Posterior vena cava (tissue), 2 donors: ENCODE measurements at places on chromosomes 6 and 20. TPM values are rescaled to one million over a fixed set of nuclear protein-coding genes. Genes with fewer than 3 reads are reported as not detected.

DNA sequence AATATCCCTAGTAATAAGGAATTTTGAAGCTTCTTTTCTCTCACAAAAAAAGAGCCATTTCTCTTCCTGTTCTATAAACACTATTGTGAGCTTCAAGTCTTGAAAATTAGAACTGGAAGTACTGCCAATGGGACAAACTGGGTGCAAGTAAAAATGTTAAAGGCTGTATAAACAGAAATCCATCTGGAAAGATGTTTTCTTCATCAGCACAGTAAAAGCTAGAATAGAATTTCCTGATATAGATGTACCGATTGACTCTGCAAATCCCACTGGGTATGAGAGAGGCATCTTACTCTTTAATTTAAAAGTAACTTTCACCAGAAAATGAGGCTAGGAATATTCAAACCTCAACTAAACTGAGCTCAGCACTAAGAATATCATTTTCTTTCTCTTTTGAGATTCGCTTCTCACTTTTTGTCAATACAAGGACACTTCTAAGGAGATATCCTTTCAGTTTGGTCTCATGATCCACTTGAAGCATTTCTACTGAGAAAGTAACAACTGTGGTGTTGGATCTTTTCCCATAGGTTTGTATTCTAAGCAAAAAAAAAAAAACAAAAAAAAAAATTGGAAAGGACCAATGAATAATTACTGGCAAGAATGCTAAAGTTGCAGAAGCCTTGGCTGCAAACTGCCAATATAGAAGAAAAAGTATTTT lies 169.0 kb upstream of the PRDM1 start:
- DNase-seq: no peak

DNA sequence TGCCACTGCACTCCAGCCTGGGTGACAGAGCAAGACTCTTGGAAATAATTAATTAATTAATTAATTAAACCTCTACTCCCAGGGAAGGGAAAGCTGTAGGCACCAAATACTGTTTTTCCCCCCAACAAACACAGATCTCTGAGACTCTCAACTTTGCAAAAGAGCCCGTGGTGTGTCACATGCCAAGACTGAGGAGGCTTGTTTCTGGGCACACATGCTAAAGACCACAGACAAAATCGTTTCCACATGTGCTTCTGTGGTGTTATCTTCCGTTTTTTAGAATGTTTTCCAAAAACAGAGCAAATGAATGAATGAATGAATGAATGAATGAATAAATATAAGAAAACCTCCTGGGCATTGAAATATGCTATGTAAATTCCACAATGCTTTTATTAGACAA lies 55.6 kb upstream of the ATXN1 start:
- DNase-seq: no peak

DNA sequence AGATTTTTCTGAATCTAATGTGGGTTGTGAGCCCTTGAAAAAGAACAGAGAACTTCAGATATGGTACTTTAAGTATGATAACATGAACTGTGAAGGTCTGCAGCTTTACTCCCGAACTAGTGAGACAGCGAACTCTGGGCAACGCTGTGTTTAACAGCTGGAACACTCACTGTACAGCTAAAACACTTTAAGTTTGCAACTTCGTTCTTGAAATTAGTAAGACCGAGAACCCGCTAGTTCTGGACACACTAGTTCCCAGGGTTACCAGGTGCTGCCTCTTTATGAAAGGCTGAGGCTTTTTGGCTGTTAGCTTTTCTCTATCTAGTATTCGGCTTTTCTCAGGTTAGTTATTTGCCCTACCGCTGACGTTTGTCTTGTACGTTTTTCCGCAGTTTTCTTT lies 52.9 kb downstream of the RIOK1 start:
- DNase-seq: no peak

GRCh38 chr6:23202207-23202606 lies 632.8 kb downstream of the HDGFL1 start:
- DNase-seq: no peak

DNA sequence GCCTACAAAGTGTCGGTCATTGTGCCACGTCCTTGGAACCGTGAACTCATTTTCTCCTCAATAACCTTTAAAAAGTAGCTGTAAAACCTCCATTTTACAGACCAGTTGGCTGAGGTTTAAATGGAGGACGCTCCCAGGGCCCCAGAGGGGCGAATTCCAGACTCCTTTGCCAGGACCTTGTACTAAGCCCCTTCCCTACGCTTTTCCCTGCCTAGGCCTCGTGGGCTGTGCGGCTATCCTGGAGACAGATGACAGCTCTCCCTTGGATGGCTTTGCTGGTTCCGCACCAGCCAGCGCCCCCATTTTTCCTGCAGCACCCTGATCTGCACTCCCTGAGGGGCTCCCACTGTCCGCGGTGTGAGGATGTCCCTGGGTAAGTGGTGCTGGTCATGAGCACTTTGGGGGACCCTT lies 12.1 kb upstream of the SNHG17 start:
- peak; percentile 72 for DNase-seq

- DNase-seq: peak; percentile 71
Observed at GRCh38 chr20:561437-562231, 18.0 kb upstream of the CSNK2A1 start.

DNA sequence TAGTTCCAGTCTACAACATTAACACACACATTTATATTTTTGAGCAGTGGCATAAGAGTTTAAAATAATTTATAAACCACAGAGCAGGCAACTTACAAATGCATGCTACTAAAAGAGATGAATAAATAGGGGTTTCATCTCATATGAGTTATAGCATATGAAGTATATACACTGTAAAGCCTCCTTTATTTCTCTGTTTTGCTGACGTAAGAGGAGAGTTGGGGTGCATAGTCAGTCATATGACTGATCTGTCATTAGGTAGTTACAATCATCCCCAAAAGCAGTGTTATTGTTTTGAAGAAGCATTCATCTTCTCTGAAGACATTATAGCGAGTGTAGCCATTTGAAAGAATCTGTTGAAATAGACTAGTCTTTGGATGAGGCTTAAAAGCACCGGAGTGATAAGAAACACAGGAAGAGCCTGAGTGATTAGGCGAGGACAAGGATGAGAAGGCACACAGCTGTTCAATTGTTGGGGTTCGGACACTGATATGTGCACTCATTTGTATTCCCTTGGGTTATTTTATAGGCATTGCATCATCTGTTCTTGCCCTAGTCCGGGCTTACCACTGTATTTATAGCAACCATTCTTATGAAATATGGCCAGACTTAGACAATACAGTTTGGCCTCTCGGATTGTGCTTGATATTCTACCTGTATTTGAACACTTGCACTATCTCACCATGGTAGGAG lies 325.7 kb downstream of the SAMD5 start:
- no peak for DNase-seq

GRCh38 chr6:48835421-48835958 lies 627.6 kb downstream of the MMUT start:
- DNase-seq: no peak

DNA sequence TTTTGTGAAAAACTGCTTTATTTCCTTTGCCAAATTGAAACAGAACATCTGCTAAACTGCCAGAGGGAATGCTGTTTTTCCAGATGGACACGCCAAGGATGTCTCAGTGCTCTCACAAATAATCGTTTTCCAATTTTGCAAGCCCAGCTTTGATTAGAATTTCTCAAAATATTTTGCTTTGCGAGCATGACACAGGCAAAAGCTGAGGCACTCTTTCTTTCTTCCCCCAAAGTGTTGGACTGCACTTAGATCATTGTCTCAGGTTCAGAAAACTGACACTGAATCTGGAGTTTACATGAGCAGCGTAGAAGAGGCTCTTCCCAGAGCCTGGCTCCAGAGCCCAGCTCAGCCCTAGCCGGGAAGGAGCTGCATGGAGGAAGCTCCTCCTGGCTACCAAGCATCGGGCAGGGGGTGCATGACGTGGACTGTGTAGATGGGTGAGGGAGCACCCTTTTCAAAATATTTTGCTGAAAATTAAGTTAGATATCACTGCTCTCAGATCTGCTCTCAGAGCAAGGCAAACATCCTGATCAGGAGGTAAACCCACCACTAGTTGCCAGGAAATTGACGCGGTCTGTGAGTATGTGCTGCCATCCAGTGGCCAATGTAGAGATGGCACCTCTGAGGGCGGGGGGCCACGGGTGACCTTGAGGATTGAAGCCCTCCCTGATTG lies 107.5 kb downstream of the SLC22A3 start:
- no peak for DNase-seq

DNA sequence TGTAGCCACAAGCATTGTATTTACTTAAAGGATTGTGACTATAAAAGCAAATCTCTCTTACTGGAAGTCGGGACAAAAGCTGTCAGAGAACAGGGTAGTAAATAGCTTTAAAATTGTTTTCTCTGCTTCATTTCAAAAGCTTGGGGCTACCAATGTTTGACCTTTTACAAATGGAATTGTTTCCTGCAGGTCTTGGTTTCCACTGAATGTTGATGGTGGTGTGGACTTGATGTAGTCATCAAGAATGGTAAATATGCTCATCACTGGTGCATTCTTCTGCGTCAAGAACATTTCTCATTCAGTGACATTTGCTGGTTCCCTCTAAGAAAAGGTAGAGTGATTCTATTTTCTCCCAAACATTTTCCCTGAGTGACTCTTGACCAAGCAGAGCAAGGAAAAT lies 435.4 kb upstream of the KHDRBS2 start:
- DNase-seq: no peak

- DNase-seq: no peak
Observed at GRCh38 chr20:38585404-38586180, 4.6 kb downstream of the ADIG start.

- no peak for DNase-seq
Observed at GRCh38 chr6:26142026-26142425, 54.8 kb downstream of the HFE start.

GRCh38 chr20:22159276-22159675 lies 425.1 kb downstream of the FOXA2 start:
- no peak for DNase-seq

DNA sequence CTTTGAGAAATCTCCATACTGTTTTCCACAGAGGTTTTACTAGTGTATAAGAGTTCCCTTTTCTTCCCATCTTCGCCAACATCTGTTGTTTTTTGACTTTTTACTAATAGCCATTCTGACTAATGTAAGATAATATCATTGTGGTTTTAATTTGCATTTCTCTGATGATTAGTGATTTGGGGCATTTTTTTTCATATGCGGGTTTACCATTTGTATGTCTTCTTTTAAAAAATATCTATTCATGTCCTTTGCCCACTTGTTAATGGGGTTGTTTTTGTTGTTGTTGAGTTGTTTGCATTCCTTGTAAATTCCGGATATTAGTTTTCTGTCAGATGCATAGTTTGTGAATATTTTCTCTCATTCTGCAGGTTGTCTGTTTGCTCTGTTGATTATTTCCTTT lies 167.1 kb downstream of the PRL start:
- DNase-seq: no peak

DNA sequence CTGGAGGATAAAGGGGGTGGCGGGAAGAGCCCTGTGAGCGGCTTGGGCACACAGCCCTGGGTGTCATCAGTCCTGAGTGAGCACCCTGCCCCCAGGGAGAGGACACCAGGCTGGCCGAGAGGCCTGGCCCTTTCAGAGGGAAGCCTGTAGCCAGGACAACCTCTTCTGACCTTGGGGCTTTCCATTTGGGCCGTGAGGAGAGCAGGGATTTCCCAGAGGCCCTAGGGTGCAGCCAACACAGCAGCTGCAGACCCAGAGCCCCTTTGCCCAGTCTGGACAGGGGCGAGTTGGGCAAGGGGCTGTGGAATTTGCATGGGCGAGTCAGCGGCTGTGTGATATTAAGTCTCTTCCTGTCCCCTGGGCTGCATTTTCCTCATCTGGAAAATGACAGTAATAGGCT lies 6.3 kb downstream of the MAP1LC3A start:
- peak; percentile 0 for DNase-seq

- no peak for DNase-seq
Observed at GRCh38 chr6:40727271-40727670, 140.1 kb upstream of the LRFN2 start.

DNA sequence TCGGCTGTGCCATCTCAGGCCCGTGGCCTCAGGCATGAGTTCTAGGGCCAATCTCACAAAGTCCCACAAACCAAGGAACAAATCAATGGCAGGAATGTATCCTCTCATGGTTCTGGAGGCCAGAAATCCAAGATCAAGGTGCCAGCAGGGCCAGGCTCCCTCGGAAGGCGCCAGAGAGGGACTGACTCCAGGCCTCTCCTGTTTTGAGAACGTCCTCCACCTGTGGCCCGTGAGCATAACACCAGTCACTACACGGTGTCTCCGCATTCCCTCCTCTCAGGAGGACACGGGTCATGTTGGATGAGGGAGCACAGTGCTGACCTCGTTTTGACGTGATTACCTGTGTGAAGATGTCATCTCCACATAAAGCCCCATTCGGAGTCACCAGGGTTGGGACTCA lies 45.0 kb upstream of the SMOC2 start:
- no peak for DNase-seq

GRCh38 chr20:2687514-2687913 lies 5.1 kb upstream of the EBF4 start:
- DNase-seq: no peak

- DNase-seq: no peak
Observed at GRCh38 chr6:168670401-168670985, 229.5 kb downstream of the SMOC2 start.

DNA sequence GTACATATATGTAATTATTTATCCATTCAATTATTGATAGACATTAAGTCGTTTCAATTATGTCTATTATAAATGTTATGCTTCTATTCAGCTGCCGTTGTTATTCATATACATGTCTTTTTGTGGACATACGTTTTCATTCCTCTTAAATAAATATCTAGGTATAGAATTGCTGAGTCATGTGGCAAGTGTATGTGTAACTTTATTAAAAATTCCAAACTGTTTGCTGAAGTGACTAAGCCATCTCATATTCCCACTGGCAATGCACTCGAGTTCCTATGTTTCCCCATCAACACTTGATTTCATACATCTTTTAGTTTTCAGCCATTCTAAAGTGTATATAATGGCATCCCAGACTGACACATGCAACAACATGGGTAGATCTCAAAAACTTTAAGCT lies 739.7 kb upstream of the POU3F2 start:
- no peak for DNase-seq

DNA sequence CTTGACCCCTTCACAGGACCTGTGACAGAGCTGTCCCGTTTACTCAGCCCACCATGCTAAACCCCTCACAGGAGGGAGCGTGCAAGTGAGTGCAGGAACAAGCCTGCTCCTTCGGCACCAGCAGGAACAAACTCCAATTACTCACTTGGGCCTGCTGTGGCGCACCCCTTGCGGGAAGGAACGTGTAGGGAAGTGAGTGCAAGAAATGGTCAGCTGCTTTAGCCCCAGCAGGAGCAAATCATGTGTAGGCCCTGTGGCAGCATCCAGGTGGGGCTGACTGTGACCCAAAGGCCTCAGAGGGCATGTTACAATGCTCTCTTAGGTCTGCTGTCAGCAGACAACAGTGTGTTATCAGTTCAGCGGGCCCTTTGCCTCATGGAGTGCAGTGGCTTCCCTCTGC lies 574.4 kb downstream of the PRKN start:
- no peak for DNase-seq

- DNase-seq: no peak
Observed at GRCh38 chr6:126388104-126388598, 48.2 kb downstream of the CENPW start.

Gene SLC17A2
- not detected for total RNA-seq

Gene CEP85L
- total RNA-seq: 15.4 TPM

Gene ALDH8A1
- 1.0 TPM for total RNA-seq

Gene FABP7
- not detected for total RNA-seq

Gene PTK7
- 3.0 TPM for total RNA-seq

Gene RGS17
- total RNA-seq: 0.62 TPM

Gene PLCB1
- 16.9 TPM for total RNA-seq

Gene PTCHD4
- total RNA-seq: 1.2 TPM

Gene AVP
- total RNA-seq: not detected

Gene RNASET2
- 45.4 TPM for total RNA-seq

Gene DLK2
- 0.14 TPM for total RNA-seq

Gene SUN5
- total RNA-seq: not detected

Gene BPIFB2
- not detected for total RNA-seq
